T follicular helper cell (primary cell): ENCODE measurements at places on chromosomes 16 and 17.

- DNase-seq = no peak
These were observed 4.6 kb downstream of the KRT34 start for GRCh38 chr17:41377546-41377945.

- no peak for DNase-seq
These were observed 12.7 kb downstream of the HIC1 start for GRCh38 chr17:2067608-2068024.

GRCh38 chr16:88118376-88118775 lies 167.1 kb downstream of the BANP start:
- no peak for DNase-seq

DNA sequence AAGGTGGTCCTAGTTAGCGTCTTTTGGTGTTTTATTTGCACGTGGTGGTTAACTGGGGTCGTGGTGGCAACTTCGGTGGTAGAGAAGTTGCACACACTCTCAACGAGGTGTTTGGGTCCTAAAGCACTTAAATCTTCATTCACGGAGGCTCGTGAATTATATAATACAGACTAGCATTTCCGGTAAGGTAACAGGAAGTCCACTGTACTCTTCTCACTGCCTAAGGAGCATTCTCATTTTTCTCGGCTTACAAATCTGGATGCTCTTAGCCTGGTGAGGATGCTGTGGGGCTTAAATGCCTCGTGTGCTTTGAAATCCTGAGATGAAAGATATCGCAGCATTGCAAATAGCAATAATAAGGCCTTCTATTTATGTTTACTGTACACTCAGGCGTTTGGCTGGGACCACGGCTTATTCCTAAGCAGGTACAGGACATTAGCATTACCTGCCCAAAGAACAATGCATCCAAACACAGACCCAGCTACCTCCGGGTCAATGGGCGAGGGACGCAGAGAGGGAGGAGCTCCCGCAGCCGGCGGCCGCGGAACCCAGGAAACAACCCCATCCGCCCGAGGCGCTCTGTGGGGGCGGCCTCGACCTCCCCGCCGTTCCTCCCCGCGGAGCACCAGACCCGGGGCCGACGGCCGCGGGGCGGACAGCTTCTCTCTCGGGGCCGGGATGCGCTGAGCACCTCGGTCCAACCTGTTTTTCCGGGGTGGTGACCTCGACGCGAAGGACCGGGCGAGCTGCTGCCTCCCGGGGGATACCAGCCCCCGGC lies 856 bp downstream of the DNAJA2 start:
- peak; percentile 9 for DNase-seq

GRCh38 chr17:59221159-59221847 lies 992 bp downstream of the GDPD1 start:
- no peak for DNase-seq

- no peak for DNase-seq
These were observed 52.7 kb downstream of the LMF1 start for GRCh38 chr16:918068-918467.

DNA sequence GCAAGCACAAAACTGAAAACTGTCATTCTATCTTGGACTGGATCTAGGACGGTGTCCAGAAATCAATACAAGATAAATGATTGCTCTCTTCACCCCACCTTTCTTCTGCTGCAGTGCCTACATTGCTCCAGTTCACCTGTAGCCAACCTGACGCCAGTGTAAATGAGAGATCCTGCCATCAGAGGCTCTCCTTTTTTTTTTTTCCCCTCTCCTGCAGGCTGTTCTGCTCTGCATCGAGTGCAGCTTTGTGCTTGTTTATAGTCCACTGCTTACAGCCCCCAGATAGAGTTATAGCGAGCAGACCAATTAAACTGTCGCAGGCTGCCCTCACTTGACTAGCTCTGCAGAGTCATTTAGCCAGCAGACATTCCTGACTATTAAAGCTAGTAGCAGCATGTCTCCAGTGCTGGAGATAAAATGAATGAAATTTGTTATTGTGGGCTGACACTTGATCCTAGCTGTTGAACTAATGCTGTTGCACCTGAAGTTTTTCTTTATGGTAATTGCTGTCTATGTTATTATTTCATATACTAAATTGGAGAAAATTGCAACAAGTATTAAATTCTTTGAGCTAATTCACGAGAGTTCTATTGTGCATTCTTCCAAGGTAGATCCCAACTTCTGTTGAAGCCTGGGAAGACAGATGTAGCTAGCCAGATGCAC lies 257.1 kb downstream of the FTO start:
- no peak for DNase-seq

- DNase-seq = no peak
These were observed 65.7 kb downstream of the MARF1 start for GRCh38 chr16:15576960-15577958.

DNA sequence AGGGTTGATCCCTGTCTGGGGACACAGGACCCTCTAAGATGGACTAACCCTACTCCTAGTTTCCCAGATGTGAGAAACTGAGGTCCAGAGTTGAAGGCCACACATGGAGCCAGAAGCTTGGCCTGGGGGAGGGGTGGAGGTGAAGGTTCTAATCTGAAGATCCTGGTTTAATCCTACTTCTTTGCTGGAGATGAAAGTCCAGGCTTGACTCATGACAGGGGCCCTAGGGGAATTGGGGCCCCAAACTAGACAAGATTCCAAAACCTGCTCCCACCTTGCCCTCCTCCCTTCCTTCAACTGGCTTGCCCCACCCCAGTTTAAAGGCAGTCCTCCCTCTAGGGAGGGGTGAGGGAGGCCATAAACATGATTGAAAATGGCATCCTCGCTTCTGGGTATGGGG lies 21.6 kb downstream of the IGF2BP1 start:
- DNase-seq = no peak

DNA sequence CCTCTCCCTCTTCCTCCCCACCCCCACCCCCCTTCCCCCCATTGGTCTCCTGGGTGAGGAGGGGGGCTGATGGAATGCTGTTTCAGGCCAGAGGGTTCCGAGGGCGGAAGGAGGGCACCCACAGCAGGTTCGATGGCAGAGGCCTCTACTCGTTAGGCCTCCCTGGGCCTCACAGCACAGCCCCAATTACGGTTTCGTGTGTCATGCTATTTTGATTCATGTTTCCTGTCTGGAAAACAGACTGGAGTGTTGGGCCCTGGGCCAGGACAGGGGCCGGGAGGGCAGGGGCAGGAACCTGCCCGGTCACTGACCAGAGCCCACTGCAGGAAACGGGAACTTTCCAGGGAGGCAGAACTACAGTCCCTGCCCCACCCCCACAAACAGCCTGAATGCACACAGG lies 138.2 kb downstream of the C16orf95 start:
- DNase-seq = no peak
